ENCODE measurements at places on chromosomes 7 and 10.

GRCh38 chr7:105036217-105037168, 22.5 kb downstream of the KMT2E start:
- no peak for DNase-seq

GRCh38 chr7:36044101-36044892, 108.8 kb upstream of the EEPD1 start:
- DNase-seq: no peak

DNA sequence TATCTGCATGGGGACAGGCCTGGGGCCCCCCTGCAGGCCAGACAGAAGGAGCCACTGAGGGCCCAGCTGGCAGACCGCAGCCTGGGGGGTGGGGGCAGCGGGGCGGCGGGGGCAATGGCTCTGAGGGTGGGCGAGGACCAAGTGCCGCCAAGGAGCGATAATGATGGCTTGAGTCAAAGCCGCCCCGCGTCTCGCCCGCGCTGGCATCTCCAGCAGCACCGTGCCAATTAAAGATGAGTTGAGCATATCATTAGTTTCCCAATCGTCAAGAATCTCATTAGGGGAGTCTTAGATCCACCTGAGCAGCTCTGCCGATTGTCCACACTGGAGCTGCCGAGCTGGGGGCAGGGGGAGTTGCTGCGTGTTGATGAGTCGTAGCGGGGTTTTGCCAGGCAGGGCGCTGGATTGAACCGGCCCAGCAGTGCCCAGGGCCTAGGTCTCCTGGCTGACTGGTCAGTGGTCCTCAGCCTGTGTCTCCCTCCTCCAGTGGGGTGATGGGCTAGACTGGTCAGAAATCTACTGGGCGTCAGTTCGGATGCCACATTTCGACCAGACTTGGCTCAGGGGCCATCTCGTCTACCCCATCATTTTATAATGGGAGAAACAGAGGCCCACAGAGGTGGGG, 41.0 kb upstream of the PSMG3 start:
- DNase-seq: no peak

- no peak for DNase-seq
These were observed 24.0 kb downstream of the ZEB1 start for GRCh38 chr10:31343009-31343408.

DNA sequence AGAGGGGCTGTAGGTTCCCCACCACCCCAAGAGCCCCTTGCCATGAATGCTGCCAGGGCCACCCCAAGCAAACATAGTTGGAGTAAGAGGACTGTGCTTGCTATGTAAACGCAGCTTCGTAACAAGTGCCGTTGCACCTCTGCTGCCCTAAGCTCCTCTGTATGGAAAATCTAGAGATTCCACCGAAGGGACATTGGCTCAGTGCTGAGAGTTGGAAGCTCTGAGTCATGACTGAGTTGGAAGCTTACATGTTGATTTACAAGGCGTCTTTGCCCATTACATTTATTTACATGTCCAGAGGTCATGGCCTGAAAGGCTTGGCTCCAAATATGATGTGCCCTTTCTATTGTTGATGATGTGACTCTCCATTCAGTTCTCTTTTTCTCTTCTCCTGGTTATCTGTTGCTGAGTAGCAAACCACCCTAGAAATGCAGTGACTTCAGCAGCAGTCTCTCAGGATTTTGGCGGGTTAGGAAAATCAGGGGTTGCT, 233.1 kb upstream of the TCF7L2 start:
- peak; percentile 31 for DNase-seq

DNA sequence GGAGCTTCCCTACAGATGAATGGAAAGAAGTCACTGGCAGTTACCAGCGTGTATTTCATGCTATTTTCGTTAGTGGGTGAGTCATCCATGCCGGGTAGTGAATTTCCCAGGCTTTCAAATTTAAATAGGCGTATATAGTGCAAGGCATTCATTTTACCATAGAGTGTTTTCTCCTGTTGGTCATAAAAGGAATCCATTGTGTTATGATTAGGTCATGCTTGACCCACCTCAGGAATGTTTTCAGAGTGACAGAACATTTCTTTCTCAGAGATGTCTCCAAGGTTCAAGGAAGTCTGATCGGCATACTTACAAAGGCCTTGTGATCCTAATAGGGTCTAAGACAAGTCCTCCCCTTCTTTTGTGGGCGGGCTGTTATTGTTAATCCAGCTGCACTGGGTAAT, 110.7 kb downstream of the AKR1D1 start:
- no peak for DNase-seq

GRCh38 chr7:113628948-113629847, 289.6 kb downstream of the PPP1R3A start:
- no peak for DNase-seq

DNA sequence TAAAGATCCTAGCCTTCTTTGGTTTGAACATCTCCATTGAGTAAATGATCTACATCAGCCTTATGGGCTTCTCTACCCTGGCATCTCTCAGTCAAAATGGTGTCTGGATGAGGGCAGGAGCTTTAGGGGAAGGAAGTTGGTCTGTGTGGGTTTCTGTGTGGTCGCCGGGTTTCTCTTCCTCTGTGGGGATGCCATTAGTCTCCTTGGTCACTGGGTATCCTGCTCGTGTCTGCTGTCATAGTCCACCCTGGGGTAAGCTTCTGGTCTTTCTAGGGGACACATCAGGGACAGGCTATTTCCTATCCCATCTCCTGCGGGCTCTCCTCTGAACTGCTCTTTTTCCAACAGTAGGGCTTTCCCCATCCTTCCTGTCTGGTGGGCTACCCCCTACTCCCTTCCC, 150.3 kb upstream of the NPY start:
- DNase-seq: no peak

- no peak for DNase-seq
These were observed 38.9 kb downstream of the TCF7L2 start for GRCh38 chr10:112988839-112989406.

DNA sequence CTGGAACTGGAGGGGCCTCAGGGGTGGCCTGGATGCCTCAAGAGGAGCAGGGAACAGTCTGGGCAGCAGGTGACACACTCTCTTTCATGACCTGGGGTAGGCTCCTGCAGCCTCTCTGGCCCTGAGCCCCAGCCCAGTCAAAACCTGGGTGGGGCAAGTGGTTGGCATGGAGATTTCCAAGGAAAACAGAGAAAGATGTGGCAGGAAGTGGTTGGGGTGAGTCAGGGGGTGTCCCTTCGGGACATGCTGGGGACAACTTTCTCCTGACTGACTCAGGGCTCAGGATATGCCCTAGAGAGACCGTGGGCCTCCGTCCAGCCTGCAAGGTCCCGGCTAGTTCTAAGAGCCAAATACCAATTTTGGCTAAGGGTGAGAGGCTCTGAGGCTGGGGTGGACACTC, 2.9 kb downstream of the AQP1 start:
- no peak for DNase-seq

GRCh38 chr7:127380479-127380878, 12.0 kb downstream of the ZNF800 start:
- DNase-seq: no peak

DNA sequence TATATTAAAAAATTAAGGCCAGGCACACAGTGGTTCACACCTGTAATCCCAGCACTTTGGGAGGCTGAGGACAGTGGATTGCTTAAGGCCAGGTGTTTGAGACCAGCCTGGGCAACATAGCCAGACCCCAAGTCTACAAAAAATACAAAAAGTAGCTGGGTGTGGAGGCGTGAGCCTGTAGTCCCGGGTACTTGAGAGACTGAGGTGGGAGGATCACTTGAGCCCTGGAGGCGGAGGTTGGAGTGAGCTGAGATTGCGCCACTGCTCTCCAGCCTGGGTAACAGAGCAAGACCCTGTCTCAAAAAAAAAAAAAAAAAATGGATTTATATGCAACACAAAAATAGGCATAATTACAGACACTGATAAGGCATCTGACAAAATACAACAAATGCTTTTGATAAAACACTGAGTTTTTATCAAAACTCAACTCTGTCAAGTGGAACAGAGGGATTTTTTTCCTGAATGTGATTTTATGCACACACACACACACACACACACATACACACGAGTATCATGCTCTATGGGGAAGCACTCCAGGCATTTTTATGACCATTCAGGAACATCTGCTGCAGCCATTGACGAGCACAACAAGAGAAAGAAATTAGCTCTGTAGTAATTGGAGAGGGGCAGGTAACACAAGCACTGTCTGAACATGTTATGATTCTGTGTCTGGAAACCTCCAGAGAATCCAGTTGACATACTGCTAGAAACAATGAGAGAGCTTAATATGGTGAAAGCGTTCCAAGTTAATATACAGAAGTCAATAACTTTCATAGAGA, 193.1 kb downstream of the WDR37 start:
- DNase-seq: no peak

DNA sequence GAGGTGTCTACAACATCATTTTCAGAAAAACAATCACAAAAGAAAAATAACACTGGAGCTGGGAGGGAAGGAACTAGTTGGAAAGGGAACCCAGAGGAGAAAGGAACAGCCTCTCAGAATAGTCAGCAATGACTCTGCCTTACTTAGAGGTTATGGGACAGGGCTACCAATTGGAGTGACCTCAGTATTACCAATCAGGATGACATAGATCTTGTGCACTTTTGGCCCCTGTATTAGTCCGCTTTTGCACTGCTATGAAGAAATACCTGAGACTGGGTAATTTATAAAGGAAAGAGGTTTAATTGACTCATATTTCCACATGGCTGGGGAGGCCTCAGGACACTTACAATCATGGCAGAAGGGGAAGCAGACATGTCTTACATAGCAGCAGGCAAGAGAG, 99.7 kb upstream of the SDK1 start:
- DNase-seq: no peak

GRCh38 chr10:19283786-19284185, 235.2 kb downstream of the MALRD1 start:
- no peak for DNase-seq

DNA sequence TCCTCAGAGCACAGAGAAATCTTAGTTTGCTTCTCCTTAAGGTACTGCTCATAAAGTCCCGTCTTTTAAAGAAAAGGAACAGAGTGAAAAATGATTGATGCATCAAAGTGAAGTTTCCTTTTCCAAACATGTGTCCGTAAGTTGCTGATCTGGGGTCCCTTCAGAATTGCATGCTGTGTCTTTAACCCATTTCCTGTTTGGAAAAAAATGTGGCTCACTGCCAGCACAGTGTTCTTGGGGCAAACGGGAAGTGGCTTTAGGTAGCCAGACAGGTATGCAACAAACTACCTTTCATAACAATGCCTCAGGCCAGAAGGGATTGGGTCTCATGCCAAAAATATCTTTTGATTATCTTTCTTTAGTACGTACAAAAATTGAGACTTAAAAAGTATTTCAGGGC, 50.9 kb downstream of the TFAM start:
- no peak for DNase-seq

DNA sequence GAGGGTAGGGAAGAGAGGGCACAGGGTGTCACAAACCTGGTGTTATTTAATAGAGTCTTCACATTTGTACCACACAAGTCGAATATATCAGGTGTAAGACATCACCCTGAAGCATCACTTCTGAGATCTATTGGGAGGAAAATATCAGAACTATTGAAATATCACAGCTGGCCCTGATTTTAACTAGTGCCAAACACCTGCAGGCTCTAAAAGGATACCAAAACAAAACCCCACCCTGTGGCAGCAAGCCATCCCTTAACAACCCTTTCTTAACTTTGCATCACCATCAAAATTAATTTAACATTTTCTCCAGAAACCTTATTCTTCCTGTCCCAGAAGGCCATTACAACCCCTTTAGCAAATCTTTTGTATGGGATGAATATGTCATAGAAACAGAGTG, 365.4 kb downstream of the SUGCT start:
- DNase-seq: no peak

- DNase-seq: no peak
These were observed 44.3 kb upstream of the ZC3HAV1 start for GRCh38 chr7:139153832-139154231.

DNA sequence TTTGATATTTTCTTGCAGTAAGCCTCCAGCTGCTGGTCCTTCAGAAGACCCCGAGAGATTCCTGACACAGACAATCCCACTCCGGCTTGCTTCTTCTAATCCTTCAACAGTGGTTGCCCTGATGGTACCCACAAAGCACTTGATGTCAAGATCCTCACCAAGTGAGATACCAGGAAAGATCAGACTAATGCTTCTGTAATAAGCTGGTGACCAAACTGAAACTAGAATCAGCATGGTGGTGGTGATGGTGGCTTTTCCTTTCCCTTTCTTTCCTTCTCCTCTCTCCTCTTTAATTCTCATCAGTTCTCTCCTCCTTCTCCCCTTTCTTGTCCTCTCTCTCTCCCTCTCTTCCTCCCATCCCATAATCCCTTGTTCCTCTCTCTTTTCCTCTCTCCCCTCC, 25.8 kb upstream of the CASD1 start:
- no peak for DNase-seq

GRCh38 chr7:10677668-10678232, 295.9 kb upstream of the PHF14 start:
- no peak for DNase-seq

GRCh38 chr10:111578076-111578475, 501.2 kb downstream of the ADRA2A start:
- no peak for DNase-seq

- no peak for DNase-seq
These were observed 226.3 kb upstream of the AGK start for GRCh38 chr7:141324870-141325269.

DNA sequence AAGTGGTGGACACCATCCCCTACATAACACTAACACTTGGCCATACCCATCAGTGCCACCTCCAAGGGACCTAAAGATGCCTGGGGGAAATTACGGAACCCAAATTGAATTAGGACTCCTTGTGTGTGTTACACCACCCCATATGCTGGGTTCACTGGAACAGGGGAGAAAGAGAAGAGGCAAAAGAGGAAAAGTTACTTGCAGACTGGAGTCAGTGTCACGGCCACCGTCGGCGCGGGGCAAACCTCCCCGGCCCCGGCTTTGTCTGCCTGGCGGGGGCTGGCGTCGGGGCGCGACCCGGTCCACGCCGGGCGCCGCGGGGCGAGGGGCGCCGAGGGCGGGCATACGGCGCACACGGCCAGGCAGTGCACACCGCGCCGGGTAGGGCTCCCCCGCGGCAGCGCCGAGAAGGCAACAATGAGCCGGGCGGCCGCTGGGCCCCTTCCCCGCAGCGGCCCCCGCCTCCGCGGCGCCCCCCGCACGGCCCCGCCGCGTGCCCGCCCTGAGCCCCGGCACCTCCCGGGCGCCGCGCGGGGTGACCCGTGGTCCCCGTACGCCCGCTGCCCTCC, 171.1 kb downstream of the FAM107B start:
- no peak for DNase-seq

- no peak for DNase-seq
These were observed 117.0 kb upstream of the CCDC6 start for GRCh38 chr10:60023155-60023877.

- peak; percentile 61 for DNase-seq
These were observed 11.6 kb downstream of the LBX1 start for GRCh38 chr10:101217450-101218281.

DNA sequence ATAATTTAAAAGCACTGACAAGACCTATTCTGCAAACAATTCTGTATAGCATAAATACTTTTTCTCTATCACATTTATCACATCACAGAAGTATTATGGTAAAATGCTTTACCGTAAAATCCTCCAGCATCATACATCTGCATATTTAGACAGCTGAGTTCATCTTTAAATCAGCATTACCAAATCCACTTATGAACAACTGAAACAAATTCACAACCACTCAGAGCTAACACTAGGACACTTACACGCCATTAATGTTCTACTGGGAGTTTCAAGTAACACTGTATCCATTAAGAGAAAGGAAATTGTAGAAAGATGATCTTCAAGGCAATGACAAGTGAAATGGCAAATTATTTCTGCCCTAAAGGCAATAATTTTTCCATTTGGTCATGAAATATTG, 105.7 kb upstream of the DKK1 start:
- no peak for DNase-seq

GRCh38 chr10:4331150-4331549, 494.9 kb upstream of the AKR1E2 start:
- DNase-seq: no peak

Data from body of pancreas (tissue), 4 donors.